ENCODE measurements at places on chromosomes 16 and 17.

GRCh38 chr16:71855937-71856662 is 10.3 kb downstream of the ATXN1L start:
- no peak for DNase-seq

- no peak for DNase-seq
These were observed 133.2 kb upstream of the AXIN2 start for GRCh38 chr17:65694601-65695000.

- DNase-seq = peak; percentile 71
These were observed 100.0 kb upstream of the CREBBP start for GRCh38 chr16:3980253-3981111.

GRCh38 chr16:86499440-86499786 is 10.9 kb upstream of the FOXF1 start:
- no peak for DNase-seq

- no peak for DNase-seq
These were observed 32.4 kb downstream of the HAPSTR1 start for GRCh38 chr16:9123871-9124270.

GRCh38 chr17:72089453-72089987 is 31.3 kb upstream of the SOX9 start:
- no peak for DNase-seq

DNA sequence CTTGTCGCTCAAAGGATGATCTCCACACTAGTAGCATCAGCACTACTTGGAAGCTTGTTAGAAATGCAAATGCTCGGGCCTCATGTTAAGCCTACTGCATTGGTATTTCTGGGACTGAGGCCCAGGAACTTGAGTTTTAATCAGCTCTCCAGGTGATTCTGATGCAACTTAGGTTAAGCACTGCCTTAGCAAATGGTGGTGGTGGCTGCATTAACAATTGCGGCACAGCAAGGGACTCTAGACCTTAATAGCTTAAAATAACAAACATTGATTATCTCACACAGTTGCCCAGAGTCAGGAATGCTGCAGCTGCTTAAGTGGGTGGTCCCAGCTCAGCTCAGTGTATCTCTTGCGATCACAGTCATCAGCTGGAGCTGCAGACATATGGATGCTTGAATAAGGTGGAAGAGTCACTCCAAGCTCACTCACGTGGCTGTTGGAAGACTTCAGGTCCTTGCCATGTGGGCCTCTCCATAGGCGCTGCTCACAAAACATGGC is 25.8 kb downstream of the HS3ST3A1 start:
- no peak for DNase-seq

DNA sequence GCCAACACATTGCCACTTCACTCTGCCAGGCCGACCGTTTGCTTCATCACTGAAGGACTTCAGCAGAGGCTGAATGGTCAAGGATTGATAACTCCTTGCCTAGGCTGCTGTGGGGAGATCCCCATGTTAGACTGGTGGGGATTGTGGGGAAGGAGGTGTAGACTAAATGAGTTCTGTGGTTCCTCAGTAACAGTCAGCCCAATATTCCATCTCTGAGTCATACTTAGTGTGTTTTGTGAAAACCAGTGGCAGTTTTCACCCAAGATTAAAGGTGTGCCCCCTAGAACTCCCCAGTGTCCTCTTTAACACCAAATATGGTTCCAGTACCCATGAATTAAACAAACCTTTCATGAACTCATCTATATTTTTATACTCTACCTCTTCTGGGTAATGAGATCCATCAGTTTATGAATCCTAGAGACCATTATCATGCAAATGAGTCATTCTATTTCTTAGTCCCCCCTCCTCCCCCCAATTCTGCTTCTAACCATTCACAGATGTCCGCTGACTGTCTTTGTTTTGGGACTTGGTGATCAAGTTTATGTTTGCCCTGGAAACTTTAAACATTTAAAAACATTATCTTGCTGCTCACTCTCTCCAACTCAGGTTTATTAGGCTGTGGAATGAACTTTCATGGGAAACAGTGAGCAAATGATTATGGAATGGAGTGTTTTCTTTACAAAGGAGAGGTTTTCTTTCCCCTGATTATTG is 66.8 kb upstream of the GAS7 start:
- peak; percentile 94 for DNase-seq

GRCh38 chr17:10127819-10128425 is 70.5 kb downstream of the GAS7 start:
- DNase-seq = peak; percentile 98

GRCh38 chr17:13993106-13993505 is 76.2 kb upstream of the COX10 start:
- DNase-seq = no peak

- peak; percentile 66 for DNase-seq
These were observed 10.6 kb downstream of the MYH3 start for GRCh38 chr17:10646392-10646990.

DNA sequence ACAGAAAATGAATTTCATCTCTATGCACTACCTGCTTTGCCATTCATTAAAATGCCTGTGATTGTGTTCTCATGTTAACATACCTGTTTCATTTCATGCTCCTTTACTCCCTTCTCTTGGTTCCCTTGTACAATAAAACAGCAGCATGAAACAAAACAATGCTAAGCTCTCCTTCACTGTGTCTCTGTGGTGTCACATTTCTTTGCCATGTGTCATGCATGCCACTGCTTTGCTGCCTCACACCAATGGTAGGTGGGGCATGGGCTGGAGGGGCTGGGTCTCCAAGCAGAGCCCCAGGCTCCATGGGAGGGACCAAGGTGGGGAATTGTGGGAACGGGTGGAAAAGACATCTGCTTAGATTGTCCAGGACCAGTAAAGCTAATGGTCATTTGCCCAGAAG is 83.6 kb downstream of the RGS9 start:
- peak; percentile 35 for DNase-seq

DNA sequence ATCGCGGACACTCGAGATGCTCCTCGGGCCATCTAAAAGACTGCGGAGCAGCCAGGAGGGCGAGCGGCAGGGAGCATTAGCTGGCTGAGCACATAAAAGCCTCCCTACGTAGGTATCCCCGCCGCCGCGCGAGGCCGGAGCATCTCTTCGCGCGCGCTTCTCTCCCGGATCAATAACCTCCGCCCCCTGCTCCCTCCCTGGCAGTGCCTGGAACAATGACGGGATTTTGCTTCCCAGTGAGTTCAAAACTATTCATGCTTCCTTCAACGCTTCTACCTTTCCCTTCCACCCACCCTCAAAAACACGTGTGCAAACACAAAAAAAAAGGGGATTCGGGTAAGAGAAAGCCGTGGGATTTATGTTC is 984 bp downstream of the CENPV start:
- DNase-seq = peak; percentile 16

GRCh38 chr17:38355251-38355650 is 3.6 kb downstream of the SOCS7 start:
- no peak for DNase-seq

Measured in AG10803 (cell line).